CD4-positive, alpha-beta T cell treated with Interleukin-6 at 100 ng/mL for 8 hours (primary cell): ENCODE measurements at places on chromosomes 6 and 20.
A peak's percentile ranks its signal among the peaks of the same experiment; 100 is the strongest.

DNA sequence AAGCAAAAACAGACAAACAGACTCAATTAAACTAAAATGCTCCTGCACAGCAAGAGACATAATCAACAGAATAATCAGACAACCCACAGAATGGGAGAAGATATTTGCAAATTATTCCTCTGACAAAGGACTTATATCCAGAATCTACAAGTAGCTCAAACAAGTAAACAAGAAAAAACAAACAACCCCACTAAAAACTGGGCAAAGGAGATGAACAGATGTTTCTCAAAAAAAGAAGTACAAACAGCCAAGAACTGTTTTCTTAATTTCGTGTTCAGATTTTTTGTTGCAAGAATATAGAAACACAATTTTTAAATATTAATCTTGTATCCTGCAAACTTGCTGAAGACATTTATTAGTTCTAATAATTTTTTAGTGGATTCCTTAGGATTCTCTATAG lies 274.1 kb downstream of the BCKDHB start:
- DNase-seq: no peak

DNA sequence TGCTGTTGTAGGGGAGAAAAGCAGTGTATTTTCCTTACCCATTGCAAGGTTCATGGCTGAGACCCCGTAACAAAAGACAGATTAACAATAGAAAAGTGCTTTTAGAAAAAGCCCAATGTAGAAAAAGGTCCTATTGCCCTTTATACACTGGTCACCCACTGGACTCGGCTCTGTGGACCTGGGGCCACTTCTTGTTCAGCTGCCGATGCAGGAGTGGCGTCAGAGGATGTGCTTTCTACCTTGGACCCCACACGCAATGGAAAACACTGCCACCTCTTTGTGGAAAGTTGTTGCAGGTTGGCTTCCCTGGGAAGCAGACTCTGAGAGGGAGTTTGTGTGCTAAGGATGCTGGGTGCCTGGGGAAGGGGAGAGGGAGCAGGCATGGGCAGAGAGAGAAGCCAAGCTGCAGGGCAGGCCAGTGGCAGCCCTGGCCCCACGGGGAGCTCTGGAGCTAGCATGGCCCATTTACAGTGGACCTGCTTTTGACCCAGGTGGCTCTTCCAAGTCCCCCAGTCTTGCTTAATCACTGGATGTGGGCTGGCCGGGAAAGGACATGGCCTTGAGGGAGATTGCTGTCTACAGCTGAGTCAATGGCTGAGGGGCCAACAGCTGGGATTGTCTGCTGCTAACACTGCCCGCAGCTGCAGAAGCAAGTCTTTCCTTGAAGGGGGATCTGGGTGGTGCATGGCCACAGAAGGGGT lies 142.9 kb downstream of the CDC5L start:
- no peak for DNase-seq

- DNase-seq: no peak
Observed at GRCh38 chr20:4601630-4602296, 119.9 kb upstream of the PRND start.

DNA sequence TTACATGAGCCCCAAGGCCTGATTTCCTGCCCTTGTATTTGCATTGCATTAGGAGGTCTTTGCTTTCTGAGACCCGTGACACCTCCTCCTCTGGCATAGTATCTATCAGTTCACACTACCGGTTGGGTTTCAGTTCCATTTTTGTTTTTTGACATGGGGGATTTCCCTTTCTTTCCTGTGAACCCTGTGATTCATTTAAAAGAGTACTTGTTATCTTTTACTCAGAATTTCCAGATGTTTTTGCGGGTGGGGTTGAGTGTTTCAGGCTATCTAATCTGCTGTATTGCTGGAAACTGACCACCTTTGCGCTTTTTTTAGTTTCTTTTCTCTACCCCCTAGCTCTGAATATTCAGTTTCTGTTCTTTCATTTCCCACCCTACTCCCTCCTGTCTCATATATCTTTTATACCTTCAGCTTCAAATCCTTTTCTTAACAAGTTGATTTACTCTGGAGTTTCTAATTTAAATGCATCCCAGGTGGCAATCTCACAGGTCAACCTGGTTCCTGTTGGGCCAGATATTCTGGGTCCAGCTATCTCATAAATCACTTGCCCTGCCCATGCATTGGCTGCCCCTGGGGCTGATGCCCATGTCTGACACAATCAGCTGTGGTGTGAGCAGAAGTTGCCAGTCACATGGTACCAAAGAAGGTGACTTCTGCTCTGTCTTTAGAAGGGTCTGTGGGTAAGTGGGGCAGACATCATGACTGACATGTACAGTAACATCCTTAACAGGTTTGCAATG lies 14.3 kb upstream of the NCOA3 start:
- DNase-seq: peak; percentile 72

- no peak for DNase-seq
Observed at GRCh38 chr20:57898332-57898731, 188.5 kb upstream of the PMEPA1 start.

DNA sequence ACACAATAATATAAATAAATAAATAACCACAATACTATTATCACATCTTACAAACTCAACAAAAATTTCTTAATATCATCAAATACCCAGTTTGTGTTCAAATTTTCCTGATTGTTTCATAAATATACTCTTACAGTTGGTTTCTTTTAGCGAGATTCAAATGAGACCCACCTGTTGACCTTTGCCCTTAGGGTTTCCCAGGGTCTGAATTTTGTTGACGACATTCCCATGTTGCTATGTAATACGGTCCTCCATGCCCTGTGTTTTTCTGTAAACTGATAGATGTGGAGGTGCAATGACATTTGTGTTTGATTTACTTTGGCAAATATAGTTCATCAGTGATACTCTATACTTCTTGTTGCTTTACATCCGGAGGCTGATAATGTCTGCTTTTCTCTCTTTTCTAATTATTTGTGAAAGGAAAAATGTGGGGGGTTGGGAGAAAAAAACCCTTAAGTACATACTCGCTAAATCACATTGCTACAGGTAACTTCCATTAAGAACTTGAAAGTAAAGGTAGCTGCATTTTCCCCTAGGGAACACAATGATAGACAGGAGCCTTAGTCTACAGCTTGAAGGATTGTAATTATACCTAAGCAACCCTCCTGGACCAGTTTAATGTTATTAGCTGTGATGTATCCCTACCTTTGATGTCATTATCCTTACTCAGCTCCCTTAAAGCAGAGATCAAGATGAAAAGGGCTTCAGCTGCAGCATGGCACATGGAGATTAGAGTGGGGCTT lies 6.6 kb downstream of the MOG start:
- DNase-seq: no peak

DNA sequence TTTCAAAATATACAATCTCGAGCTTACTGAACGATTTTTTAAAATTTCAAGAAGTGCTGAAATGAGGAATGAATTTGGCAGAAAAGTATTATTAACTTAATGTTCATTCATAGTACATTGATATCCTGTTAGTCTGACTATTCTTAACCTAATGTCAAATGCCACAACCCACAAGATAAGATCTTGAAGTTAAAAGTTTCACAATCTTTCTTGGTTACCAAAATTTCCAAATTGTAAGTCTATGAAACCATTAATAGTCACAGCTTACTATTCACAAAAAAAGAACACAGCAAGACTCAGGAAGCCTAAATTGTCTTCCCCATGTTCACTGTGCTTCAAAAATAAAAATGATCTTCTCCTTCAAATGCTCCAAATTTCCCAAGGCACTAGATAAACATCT lies 71.3 kb downstream of the HACE1 start:
- DNase-seq: no peak

- DNase-seq: no peak
Observed at GRCh38 chr20:56810141-56810540, 181.0 kb downstream of the TFAP2C start.

DNA sequence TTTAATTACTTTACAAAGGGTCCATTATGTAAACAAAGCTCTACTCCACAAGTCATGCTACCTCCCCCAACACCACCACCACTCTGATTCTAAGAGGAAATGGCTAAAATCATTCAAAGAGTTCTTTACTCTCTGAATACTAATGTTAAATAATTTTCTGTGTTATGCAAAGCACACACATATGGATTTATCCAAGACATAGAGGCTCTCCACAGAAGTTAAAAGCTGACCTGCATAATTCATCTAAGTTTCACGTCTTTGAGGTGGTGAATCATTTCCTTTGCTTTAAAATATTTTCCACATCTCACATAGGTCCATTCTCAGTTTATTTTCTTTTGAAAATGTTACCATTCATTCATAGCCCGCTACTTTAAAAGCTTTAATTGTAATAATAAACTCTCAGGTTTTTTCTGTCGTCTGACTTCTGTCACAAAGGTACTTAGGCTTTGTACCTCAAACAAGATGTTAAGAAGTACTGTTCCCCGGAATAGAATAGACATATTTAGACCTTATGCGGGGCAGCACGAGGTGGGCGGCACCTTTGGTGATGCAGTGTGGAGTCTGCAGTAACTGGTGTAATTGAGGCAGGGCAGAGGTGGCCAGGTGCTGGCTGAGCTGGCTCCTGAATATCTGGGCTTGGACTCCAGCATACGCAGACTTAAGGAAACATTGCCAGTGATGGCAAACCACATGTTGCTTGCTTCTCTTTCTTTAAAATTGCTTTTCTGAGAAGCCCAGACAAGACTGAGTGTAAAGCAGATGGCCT lies 55.8 kb downstream of the KIF6 start:
- no peak for DNase-seq

- no peak for DNase-seq
Observed at GRCh38 chr6:20200761-20201630, 11.3 kb downstream of the MBOAT1 start.
